AG04450 (cell line): ENCODE measurements at places on chromosomes 12 and 14.

DNA sequence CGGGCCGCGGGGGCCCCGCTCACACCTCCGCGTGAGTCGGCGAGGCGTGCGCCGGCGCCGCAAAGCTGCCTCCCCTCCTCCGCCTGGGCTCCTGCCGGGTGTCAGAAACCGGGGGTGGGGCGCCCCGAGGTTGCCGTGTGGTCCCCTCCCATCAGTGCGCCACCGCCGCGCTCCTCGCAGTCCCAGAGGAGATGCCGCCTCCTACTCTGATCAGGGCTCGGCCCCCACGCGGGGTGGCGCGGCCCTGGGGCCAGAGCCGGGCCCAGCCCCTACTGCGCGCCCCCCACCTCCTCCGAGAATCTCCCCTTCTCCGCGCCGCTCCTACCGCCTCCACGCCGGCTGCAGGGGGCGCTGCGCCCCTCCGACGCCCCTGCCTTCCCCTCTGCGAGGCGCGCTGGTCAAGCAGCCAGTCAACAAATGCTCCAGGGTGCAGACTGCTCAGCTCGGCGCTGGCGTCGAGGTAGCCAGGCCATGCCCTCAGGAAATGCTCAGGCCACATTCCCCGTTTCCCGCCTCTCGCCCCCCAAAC, 467 bp upstream of the JAG2 start:
- DNase-seq: no peak

DNA sequence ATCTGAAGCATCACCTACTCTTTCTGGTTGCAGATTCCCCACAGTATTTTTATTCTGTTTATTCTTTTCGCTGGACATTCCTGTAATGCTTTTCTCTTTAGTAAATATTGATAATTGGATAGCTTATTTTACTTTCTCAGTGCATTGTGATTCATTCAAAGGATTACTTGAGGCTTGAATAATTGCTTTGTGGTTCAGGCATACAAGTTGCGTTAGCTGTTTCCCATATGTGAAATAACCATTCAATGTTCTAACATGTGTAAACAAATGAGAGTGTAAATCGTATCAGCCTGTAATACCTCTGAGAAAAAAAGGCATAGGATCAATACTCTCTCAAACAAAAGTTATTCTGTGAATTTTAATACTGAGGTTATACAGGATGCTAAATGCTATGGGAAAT, 1004.2 kb upstream of the SEL1L start:
- no peak for DNase-seq

DNA sequence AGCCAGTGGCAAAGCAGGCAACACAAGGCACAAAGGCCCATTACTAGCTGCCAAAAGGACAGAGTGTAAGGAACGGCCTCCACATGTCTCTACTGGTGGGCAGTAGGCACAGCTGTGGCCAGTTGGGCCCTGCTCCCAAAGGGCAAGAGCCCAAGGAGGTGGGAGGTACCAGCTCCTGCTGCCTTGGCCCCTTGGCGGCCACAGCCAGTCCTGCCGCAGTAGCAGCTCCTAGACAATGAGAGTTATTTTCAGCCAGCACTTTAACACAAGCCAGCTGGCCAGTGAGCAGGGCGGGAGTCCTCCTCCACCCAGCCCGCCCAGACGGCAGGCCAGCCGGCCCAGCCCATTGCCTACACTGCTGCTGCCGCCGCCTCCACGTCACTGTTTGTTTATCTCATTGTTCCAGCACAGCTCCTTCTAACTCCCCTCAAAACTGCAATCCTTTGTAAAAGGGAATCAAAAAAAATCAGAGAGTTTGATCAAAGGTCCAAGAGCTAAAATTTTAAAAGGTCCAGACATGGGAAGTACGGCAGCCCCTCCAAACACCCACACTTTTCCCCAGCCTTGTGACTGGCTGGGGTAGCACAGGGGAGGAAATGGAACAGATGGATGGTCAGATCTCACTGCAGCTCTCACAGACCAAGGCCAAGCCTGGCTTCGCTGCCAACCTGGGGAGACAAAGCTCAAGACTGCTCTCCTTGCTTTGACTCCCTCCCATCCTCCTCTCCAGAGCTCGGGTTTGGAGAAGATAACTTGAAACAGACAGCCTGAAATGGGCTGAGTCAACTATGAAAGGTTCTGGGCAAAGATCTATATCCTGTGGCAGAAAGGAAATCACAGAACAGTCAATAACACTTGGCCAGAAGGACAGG, 33.5 kb downstream of the FMNL3 start:
- DNase-seq: peak; percentile 88

DNA sequence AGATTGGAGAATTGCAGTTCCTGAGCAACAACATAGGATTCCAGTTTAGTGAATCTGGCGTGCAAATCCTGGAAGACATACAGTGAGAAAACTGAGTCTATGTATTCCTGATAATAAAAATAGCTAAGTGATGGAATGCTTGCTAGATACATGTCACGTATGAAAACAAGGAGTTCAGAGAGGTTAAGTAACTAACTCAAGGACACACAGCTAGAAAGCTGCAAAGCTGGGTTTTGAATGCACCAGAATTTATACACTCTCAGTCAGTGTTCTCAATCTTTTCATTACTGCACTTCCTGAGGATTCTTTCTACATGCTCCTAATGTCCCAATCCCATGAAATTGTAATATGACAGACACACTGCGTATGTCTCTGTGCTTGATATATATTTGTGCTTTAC, 35.3 kb downstream of the TBX3 start:
- no peak for DNase-seq

DNA sequence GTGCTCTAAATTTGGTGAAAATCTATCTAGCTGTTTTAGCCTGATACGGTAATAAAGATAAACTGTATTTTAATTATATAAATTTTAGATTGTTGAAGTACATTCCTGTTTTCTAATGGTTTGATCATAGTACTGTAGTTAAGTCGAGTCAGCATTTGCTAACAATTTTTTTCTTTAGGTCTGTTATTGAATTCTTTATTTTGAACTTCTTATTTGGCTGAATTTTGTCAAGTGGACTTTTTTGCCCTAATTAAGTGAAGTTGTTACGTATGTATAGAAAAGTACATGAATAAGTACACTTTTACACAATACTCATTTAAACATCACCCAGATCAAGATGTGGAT, 66.8 kb downstream of the VRK1 start:
- no peak for DNase-seq

GRCh38 chr14:104370256-104370870, 209.2 kb upstream of the C14orf180 start:
- no peak for DNase-seq

DNA sequence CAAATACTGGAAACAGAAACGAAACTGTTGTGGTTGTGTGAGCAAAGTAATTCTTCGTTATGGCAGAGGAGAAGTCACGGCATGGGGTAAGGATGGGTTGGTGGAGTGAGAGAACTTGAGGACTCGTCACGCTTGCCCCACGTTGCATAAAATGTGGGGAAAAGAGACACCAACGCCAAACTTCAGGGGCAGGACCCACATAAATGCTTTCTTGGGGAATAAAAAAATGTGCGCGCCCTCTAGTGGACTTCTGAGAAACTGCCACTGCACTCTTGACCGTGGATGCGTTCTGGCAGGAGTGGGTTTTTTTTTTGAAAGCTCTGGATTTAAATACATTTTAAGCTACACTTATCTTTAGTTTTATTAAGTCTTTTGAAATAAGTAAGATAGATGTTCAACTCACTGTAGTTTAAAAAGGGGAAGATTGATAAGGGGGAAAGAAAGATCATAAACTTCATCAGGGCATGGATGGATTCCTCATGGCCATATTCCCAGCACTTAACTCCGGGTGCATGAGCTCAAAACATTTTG, 4.1 kb upstream of the IGF1 start:
- DNase-seq: no peak

- peak; percentile 33 for DNase-seq
These were observed 8.8 kb upstream of the SP7 start for GRCh38 chr12:53344824-53345485.

DNA sequence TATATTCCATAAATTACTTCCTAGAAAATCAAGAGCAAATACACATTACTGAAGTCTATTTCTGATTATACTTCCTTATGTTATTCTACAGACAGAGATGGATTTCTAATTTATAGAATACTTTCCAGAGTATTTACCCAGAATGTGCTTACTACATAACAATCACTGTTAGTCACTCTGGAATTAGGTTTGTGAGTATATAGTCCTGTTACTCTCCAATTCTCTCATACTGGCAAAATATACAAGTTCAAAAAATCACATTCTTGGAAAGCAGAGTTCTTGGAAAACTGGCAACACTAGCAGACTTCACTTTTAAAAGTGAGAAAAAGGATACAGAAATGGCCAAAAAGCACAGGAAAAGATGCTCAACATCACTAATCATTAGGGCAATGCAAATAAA, 7.3 kb downstream of the PPP2R5E start:
- DNase-seq: no peak

- no peak for DNase-seq
These were observed 1054.3 kb downstream of the VRK1 start for GRCh38 chr14:97851428-97851995.

DNA sequence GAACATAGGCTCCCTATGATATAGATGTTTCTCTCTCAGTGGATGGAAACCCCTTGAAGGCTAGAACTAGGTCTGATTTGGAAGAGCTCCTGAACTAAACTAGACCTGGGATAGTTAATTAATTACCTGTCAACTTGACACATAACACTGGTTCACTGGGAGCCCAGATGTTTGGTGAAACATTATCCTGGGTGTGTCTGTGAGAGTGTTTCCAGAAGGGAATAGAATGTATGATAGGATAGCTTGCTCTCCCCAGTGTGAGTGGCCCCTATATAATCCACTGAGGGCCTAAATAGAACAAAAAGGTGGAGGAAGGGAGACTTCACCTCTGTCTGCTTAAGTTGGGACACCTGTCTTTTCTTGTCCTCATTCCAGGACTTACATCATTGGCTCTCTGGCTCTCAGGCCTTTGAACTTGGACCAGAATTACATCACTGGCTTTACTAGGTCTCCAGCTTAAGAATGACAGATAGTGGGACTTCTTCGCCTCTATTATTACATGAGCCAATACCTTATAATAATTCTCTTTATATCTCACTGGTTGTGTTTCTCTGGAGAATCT, 194.1 kb downstream of the KTN1 start:
- no peak for DNase-seq

GRCh38 chr12:126385785-126386184, 1320.5 kb downstream of the AACS start:
- no peak for DNase-seq

DNA sequence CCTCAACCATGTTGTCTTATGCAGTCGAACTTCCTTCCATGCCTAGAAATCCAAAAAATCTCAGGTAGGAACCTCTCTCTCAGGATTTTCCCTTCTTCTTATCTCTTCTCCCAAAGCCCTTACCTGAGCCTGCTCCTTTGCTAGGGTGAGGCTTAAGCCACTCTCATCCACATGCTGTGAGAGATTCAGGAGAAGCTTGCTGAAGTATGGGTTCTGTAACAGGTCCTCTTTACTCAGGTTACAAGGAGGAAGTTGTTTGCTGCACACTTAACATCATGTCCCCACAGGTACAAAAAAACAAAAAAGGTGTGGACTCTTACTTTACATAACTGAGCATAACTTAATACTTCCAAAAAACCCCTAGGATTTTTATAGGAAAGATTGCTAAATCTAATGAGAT, 4.5 kb downstream of the HAUS4 start:
- no peak for DNase-seq

DNA sequence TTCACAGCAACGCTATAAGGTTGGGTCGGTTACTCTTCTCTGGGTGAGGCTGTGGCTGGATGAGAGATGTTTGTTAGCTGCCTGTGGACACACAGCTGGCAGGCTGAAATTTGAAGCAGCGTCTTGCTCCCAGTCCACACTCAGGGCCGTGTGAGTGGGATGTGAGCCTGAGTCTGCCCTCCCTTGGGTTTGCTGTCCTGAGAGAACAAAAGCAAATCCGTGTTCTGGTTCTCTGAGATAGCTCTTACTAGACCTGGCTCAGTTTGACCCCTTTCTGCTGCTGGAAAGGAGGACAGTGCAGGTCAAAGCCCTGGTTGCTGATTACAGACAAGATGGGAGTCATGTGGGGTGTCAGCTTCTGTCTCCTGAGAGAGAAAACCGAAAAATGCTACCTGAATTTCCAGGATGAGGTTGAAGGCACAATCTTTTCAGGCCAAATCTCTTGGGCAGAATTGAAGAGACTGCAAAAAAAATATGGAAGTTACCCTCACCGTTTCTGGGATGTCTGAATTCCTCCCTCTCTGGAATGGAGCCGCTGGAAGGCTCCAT, 270.8 kb downstream of the ZFP36L1 start:
- no peak for DNase-seq

GRCh38 chr14:90740081-90740480, 76.1 kb downstream of the TTC7B start:
- no peak for DNase-seq

GRCh38 chr12:132773077-132773955, 11.7 kb upstream of the ANKLE2 start:
- no peak for DNase-seq

DNA sequence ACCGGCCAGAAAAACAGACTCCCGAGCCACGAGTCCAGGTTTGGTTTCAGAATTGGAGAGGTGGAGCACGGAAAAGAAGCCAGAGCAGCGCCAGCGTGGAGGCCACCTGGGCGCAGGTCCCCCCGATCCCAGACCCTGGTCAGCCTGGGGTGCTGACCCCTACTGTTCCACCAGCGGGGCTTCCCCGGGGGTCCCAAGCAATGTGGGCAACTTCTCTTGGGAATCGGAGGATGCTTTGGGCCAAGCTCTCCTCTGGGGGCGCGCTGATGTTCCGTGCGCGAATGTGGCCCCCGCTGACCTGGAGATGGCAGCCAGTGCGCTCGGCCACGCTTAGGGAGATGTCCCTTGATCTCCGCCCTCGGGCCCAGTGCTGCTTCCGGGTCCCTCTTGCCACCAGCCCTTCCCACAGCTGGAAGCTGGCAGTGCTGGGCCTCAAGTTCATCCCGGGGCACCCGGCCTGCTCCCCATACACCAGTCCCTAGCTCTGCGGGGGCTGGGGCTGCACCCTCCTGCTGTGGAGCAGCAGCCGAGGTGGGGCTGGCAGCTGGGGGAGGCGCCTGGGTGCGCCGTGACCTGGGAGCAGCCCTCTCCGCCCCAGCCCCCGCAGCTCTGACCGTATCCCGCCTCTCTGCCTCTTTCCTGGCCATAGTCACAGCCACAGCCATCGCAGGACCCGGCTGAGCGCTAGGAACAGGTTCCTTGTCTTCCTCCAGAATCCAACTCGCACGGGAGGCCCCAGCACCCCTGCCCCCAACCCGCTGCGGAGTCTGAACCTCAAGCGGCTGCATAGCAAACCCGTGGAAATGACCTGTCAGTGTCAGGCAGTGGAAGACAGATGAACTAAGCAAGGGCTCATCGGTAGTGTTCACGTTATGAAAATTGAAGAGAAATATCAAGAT, 91.2 kb downstream of the RCOR1 start:
- DNase-seq: no peak

- DNase-seq: peak; percentile 57
These were observed 1.8 kb upstream of the SAMD4A start for GRCh38 chr14:54564868-54565784.

GRCh38 chr12:57372233-57372632, 58.6 kb downstream of the R3HDM2 start:
- no peak for DNase-seq

- DNase-seq: no peak
These were observed 2.1 kb upstream of the RNASE13 start for GRCh38 chr14:21036751-21037150.
